Ovary (tissue), 10 donors: ENCODE measurements at places on chromosomes 1 and 21. TPM values are rescaled to one million over a fixed set of nuclear protein-coding genes. Genes with fewer than 3 reads are reported as not detected.

GRCh38 chr1:9291914-9292360 lies 757 bp upstream of the SPSB1 start:
- no peaks in the 10 kb centered on the region for H3K36me3 ChIP-seq
- peak overlapping the region; percentile 75 for H3K4me3 ChIP-seq
- peaks cover 13% of the 10 kb centered on the region for H3K4me1 ChIP-seq

DNA sequence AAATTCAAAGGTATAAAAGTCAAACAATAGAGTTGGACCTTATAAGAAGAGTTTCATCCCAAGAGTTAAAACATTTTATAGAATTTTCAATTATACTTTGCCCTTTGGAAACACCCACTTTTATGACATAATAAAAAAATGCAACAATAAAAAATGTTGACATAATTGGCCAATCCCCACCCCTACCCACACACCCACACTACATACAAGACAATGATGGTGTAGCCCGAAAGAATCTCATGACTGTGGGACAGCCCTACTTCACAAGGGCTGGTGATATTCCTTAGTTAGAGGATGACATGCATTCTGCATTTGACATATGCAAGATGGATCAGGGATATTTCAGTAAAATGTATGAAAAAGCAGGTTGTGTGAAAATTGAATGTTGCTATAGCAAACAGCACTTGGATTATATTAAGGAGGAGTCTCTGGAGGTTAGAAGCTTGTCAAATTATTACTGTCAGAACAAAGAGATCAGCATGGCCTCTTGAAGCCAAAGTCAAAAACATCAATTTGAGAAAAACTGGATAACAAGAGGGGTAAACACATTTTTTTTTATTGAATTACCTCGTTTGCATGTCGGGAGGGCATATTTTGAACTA lies 133.0 kb upstream of the SAMSN1 start:
- no peaks in the 10 kb centered on the region for H3K27me3 ChIP-seq
- no peak overlapping the region for H3K4me3 ChIP-seq
- no peak overlapping the region for H3K27ac ChIP-seq

GRCh38 chr1:119147661-119148090 lies 7.2 kb upstream of the WARS2 start:
- no peak for DNase-seq
- no peaks in the 10 kb centered on the region for H3K27me3 ChIP-seq
- H3K4me3 ChIP-seq: no peak overlapping the region
- H3K4me1 ChIP-seq: no peaks in the 10 kb centered on the region
- no peaks in the 10 kb centered on the region for H3K36me3 ChIP-seq
- H3K27ac ChIP-seq: no peak overlapping the region

Gene GSTM5
- total RNA-seq: 28.6 TPM

Gene MAN1C1
- total RNA-seq: 18.0 TPM
